ENCODE measurements at places on chromosomes 1 and 21. TPM values are rescaled to one million over a fixed set of nuclear protein-coding genes. Genes with fewer than 3 reads are reported as not detected.

The MAN1C1 gene
- 20.0 TPM for total RNA-seq

The AMY1C gene
- total RNA-seq = not detected

The CRB1 gene
- total RNA-seq = not detected

The CLEC20A gene
- total RNA-seq = not detected

The CRTC2 gene
- total RNA-seq = 98.5 TPM

The BMP8B gene
- 0.61 TPM for total RNA-seq
